Activated CD8-positive, alpha-beta T cell treated with anti-CD3 and anti-CD28 coated beads, Interleukin-2, amount 10 ng/mL, durations not matched to agents 7 days and 5 days (primary cell): ENCODE measurements at places on chromosomes 5 and 9. TPM values are rescaled to one million over a fixed set of nuclear protein-coding genes. Genes with fewer than 3 reads are reported as not detected.

Gene OLFM1
- not detected for total RNA-seq

Gene TXNDC8
- not detected for total RNA-seq

Gene KCNV2
- not detected for total RNA-seq

- no peaks in the 10 kb centered on the region for H3K36me3 ChIP-seq
- H3K4me3 ChIP-seq = no peak overlapping the region
- no peak overlapping the region for H3K27ac ChIP-seq
- no peak for DNase-seq
These were observed 155.2 kb downstream of the GAS1 start for GRCh38 chr9:86792136-86792535.

DNA sequence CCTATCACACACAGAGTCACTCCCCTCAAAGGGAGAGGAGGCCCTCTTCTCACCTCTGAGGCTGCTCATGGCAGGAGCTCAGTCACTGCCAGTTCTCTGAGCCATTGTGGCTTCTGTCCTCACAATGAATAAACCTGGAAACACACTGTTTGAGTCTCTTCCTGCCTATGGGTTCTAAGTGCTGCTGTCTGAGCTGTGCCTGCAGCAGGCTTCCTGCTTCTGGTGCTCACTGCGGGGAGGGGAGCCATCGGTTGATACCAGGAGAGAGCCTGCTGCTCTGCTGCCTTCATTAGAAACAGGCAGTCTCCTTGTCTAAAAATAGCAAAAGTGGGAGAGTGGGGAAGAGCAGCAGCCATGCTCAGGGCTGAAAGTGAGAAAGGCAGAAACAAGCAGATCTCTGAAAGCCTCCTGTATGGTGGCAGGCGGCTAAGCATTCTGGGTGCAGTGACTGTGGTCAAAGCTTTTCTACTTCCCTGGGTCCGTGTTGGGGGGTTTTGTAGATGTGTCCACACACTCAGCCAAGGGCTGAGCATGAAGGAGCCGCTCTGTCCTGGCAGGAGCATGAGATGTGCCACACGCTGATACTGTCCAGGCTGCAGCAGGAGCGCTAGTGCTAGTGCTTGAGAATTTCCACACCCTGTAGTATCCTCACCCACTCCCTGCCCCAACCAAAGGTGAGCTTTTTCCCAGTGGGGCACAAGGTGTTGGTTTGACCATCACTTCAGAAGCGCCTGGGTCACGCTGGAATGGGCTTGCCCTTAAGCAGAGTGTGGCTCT is 34.2 kb downstream of the PRKACG start:
- no peaks in the 10 kb centered on the region for H3K36me3 ChIP-seq
- peaks cover 31% of the 10 kb centered on the region for H3K4me1 ChIP-seq
- peak overlapping the region; percentile 54 for H3K27ac ChIP-seq
- DNase-seq = peak; percentile 41

- no peaks in the 10 kb centered on the region for H3K4me1 ChIP-seq
- H3K27me3 ChIP-seq = no peaks in the 10 kb centered on the region
- DNase-seq = no peak
These were observed 18.7 kb upstream of the COL5A1 start for GRCh38 chr9:134622896-134623257.

GRCh38 chr5:56421246-56422075 is 188.3 kb upstream of the ANKRD55 start:
- no peak overlapping the region for H3K27ac ChIP-seq
- H3K4me3 ChIP-seq = no peak overlapping the region
- peaks cover 2% of the 10 kb centered on the region for H3K36me3 ChIP-seq
- H3K27me3 ChIP-seq = no peaks in the 10 kb centered on the region

DNA sequence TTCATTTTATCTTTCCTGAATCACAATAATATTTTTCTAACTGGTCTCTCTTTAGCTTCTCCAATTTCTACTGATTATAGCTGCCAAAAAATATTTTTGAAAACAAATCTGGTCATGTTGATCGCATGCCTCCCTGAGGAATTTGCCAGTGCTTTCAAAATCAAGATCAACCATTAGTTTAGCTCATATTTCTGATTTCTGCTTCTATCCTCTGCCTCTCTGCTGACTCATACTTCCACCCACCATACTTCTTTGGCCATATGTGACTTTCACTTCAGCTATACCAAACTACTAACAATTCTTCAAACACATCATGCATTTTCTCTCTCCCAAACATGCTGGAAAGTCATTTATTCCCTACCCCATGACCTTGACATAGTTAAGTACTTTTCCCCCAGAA is 636.5 kb downstream of the TLE1 start:
- no peak overlapping the region for H3K27ac ChIP-seq
- H3K27me3 ChIP-seq = no peaks in the 10 kb centered on the region
- DNase-seq = no peak
